ENCODE measurements at places on chromosomes 7 and 10. TPM values are rescaled to one million over a fixed set of nuclear protein-coding genes. Genes with fewer than 3 reads are reported as not detected.

GRB10 gene
- total RNA-seq = 28.8 TPM

CPEB3 gene
- total RNA-seq = 0.55 TPM

NYAP1 gene
- total RNA-seq = 0.14 TPM

LRRC18 gene
- total RNA-seq = not detected

FLNC gene
- total RNA-seq = 99.0 TPM

TRPV5 gene
- total RNA-seq = not detected

LIPN gene
- total RNA-seq = not detected

HOXA10 gene
- 11.8 TPM for total RNA-seq

SERPINE1 gene
- 240 TPM for total RNA-seq

MUC3A gene
- total RNA-seq = not detected

CTAGE15 gene
- 0.14 TPM for total RNA-seq

CDNF gene
- total RNA-seq = 1.1 TPM

C10orf143 gene
- 0.85 TPM for total RNA-seq

SPDYE5 gene
- total RNA-seq = not detected

Data from smooth muscle cell of bladder (primary cell).